ENCODE measurements at places on chromosomes 4 and X.

- peak; percentile 60 for DNase-seq
Observed at GRCh38 chrX:151680805-151681204, 14.5 kb upstream of the PRRG3 start.

DNA sequence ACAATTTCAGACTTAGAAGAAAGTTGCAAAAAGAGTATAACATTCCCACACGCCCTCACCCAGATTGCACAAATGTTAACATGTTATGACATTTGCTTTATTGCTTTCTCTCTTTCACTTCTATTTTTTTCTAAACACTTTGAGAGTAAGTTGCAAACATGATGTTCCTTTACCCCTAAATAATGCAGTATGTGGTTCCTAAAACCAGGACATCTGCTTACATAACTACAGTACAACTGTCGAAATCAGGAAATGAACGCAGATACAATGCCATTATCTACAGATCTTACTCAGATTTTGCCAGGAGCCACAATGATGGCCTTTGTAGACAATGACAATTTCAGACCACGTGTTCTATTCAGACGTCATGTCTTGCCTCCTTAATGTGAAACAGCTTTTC lies 22.4 kb downstream of the SH3TC1 start:
- DNase-seq = peak; percentile 85

DNA sequence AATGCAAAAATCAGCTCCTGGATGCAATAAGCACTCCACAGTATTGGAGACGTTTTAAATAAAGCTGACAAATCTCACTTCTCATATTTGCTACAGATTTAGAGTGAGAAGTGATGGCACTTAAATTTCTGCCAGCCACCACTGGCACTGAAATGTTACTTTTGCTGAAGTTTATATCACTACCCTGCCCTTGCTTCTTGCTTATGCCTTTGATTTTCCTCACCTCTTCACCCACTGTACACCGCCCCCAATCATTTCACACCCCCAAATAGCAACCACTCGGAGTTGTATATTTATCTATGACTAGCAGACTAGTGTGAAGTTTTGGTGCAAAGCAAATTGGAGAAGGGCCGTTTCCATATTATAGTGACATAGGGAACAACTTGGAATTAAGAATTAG lies 19.9 kb upstream of the SLC7A11 start:
- no peak for DNase-seq

GRCh38 chrX:35786271-35786670 lies 11.9 kb upstream of the MAGEB16 start:
- DNase-seq = no peak

- DNase-seq = no peak
Observed at GRCh38 chr4:19010761-19011160, 989.2 kb upstream of the LCORL start.

GRCh38 chr4:154465085-154465484 lies 26.5 kb downstream of the DCHS2 start:
- peak; percentile 3 for DNase-seq

DNA sequence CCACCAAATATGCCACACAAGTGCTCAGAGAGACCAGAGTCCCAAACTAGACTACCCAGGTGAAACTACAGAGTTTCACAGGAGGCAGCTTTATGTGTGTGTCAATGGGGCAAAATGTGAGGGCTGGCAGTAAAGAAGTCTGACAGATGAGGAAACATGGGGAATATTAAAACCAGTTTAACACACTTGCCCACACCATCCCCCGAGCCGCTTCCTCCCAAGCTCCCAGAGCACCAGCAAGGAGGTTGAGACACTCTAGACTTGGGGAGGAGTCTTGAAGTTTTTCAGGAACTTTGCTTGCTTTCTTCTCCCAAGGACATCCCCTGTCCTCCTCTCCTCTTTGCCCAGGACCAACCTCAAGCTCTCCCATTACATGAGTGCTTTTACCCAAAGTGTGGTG lies 94.7 kb upstream of the SPRY1 start:
- DNase-seq = no peak

DNA sequence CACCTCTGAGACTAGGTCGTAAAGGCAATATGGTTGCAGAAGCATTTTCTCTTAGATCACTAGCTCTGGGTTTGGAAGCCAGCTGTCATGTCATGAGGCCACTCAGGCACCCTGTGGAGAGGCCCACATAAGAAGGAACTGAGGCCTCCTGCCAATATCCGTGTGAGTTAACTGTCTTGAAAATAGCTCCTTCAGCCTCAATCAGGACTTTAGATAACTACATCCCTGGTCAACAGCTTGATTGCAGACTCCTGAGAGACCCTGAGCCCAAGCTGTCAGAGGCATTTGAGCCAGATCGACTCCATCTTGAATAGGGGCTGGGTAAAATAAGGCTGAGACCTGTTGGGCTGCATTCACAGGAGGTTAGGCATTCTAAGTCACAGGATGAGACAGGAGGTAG lies 15.1 kb upstream of the REPS2 start:
- no peak for DNase-seq

- no peak for DNase-seq
Observed at GRCh38 chr4:26397086-26397485, 76.3 kb downstream of the RBPJ start.

DNA sequence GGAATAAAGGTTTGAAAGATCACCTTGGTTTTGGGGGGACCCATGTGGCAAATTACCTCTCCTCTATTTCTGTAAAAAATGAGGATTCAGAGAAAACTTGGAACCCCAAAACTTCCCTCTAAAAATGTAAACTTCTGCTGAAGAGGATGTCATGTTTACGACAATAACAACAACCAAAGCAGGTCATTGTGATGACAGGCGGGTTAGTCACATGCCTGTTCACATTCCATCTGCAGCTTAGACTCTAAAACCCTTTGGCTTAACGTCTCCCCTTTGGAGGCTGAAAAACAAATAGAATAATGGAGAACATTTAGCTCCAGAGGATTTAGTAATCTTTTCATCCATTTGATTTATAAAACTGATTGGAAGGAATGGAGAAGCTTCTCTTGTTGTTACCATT lies 75.0 kb upstream of the FAM9C start:
- DNase-seq = peak; percentile 44

GRCh38 chr4:143397335-143397734 lies 60.7 kb downstream of the GAB1 start:
- DNase-seq = no peak

GRCh38 chr4:167049257-167049656 lies 185.0 kb downstream of the SPOCK3 start:
- no peak for DNase-seq

GRCh38 chr4:116027311-116027710 lies 913.9 kb upstream of the NDST4 start:
- no peak for DNase-seq

DNA sequence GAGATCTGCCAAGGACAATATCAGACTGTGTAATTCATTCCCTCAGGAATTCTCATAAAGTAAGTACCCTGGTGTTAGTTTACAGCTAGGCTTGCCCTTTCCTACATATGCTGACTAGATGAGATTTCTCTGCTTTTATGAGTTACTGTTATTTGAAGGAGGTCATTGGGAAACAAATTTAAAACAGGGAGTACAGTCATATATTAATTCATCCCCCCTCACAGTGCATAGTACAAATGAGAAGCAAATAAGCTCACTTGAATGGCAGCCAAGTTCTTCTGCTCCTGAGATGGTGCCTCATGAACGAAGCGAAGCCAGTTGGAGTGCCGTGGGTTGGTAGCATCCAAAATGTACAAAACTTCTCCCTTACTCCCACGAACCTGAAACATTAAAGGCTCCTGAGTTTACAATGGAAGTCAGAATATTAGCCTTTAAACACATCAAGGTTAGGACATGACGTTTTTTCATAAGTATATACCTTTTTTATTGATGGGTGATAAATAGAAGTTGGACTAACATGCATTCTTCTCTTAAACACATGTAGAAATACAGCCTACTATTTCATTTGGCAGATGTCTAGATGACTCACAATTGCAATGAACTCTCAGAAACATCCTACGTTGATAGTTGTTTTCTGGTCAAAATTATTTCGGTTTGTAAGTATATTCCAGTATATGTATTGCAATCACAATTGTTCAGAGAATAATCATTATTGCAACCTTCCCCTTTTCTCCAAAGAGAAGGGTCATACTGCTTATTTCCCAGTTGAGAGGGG lies 69.2 kb downstream of the PRDM5 start:
- DNase-seq = no peak

DNA sequence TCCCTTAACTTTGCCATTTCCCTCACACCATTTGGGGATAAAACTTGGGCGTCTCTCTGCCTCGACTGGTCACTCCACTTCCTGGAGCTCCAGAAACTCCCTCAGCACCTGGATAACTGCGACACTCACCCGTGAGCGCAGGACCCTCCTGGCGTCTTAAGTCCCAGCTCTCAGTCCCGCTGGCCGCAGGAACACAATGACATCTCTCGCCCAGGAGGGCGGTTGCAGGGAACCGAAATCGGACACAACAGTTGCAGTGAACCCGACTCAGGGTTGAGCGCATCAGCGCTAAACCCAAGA lies 370.9 kb upstream of the SMIM31 start:
- no peak for DNase-seq

DNA sequence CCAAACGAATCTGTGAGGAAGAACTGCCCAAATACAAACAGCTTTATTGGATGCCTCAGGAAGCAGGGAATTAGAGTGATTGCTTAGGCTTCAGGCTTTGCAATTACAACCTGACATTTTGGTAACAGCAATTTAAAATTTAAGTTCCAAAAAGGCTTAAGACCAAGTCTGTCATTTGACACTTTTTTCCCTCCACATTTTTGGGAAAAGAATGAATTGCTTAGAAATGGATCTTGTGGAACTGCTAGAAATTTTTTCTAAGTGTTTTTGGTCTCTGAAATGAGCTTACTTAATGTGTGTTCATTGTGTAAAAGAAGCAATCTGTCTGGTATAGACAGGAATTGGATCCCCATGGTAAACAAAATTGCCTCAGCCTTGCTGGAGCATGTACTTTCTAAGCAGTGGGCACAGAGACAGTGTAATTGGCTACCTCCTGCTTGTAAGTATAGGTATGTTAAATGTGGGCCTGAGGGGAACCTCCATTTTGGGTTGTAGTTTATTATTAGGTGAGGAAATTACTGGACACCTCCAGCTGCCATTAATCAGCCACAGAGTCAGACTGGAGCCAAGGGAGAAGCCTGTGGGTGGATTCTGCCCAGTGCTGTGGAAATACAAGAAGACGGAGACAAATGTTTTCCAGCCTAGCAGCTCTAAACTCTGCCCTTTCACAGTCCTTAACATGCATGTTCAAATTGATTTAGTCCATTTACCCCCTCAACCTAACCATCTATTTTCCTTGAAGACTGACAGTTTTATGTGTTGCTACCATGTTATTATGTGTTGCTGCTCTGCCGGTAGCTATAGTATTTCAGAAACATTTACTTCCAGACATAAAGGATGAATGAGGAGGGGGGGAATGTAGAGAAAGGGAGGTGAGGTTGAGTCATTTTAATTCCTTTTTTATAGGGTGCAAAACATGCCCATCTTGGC lies 473.0 kb downstream of the SPRY1 start:
- no peak for DNase-seq

- DNase-seq = peak; percentile 26
Observed at GRCh38 chr4:7792616-7793015, 147.0 kb downstream of the AFAP1 start.

GRCh38 chr4:22504922-22505321 lies 10.9 kb downstream of the ADGRA3 start:
- DNase-seq = no peak

DNA sequence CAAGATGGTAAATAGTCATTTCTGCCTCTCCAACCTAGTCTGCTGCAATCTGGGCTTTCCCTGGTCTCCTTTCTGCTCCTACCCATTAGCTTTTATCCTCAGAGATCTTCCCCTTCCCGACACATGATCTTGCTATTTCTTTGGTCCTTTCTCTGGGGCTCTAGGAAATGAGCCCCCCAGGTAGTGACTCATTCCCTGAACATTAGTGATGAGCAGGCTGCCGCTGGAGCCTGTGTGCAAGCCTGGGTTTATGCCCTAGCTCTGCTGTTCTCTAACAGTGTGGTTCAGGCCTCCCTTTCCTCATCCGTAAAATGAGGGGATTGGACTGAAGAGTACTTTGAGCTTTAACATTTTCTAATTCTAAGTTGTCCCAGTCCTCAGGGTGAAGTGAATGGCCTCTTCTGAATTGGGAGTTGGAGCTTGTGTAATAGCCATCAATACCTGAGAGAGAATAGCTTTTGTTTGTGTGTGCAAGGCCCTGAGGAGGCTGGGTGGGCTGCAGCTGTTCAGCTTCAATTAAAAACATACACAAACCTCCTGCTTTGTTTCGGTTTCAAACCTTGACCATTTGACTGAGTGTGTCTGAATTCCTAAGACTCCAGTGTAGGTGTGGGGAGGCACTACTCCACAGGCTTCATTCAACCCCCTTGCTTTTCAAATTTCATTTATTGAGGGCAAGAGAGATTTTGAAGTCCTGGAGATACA lies 115.6 kb upstream of the SCML1 start:
- no peak for DNase-seq

- no peak for DNase-seq
Observed at GRCh38 chr4:38154681-38155588, 194.7 kb downstream of the PTTG2 start.

DNA sequence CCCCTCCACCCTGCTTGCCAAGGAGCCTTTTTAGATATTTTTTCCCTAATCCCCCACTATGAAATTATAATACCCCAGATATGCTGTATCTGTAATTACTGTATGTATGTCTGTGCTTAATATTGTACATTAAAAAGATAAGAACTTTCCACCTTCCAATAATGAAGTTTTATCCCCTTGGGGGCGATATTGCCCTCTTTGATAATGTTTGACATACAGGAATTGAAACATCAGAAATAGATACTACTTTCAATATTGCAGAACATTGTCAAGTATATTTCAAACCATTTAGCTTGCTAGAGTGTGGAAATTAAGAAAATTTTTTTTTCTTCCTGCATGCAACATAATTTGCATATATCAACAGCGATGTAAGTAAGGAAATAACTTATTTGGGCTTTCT lies 58.9 kb downstream of the NAF1 start:
- no peak for DNase-seq

DNA sequence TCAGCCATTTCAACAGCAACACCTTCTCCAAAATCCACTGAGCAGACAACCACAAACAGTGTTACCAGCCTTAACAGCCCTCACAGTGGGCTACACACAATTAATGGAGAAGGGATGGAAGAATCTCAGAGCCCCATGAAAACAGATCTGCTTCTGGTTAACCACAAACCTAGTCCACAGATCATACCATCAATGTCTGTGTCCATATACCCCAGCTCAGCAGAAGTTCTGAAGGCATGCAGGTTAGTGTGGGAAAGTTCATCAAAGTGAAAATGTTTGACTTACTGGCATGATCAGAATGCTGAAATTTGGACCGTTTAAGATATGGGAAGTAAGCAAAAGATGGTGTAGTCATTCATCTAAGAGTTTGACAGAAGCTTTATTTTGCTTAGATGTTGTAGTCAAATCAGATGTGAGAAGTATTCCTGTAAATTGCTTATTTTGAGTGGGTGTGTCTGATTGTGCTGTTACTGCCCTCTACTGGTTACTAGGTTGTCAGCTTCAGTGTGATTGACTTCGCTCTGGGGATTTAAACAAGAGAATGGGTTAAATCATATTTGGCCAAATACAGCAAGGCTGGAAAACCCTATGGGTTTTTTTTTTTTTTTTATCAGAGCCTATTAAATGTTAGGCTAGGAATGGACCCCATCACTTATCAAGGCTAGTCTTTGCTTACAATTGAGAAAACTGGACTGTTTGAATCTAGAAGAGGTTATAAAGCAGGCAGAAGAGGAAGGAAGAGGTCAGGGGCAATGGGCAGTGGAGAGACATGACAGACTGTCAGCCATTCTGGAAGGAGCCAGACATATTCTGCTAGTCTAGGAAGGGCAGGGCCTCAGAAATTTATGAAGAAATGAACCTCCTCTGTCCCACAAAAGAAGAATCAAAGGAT lies 130.3 kb downstream of the DIPK2B start:
- peak; percentile 29 for DNase-seq

GRCh38 chrX:45186643-45187026 lies 14.0 kb downstream of the DIPK2B start:
- no peak for DNase-seq
